ENCODE measurements at places on chromosomes 2 and 18.

DNA sequence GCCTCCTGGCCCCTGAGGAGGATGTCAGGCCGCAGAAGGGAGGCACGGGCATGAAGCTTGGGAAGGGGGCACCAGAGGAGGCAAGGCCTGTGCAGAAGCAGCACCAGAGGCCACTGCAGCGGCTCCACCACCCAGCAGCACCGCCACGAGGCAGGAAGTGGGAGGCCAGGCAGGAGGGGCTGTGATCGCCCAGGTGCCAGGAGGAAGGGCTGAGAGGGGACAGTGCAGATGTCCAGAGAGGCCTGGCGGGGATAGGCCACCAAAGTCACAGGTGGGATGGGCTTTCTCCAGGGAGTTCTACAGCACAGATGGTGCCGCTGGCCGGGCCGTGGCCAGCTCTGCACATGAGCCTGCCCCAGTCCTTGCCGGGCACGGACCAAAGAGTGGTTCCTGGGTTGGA lies 6.0 kb upstream of the ALPI start:
- DNase-seq = no peak

DNA sequence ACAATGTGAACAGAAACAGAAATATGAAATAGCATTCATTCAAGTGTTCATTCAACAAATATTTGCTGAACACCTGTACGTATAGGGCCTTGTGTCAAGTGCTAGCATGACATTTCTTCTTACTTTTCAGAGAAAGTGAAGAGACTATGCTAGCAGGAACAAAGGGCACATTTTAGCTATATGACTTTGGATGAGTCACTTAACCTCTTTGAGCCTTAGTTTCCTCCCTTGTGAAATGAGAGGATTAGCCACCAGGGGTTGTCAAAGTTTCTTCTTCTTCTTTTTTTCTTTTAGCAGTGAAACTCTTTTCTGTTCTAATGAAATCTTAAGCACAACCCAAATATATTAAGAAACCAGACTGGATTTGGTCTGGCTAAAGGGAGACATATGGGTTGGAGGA lies 53.1 kb downstream of the FIGN start:
- DNase-seq = no peak

DNA sequence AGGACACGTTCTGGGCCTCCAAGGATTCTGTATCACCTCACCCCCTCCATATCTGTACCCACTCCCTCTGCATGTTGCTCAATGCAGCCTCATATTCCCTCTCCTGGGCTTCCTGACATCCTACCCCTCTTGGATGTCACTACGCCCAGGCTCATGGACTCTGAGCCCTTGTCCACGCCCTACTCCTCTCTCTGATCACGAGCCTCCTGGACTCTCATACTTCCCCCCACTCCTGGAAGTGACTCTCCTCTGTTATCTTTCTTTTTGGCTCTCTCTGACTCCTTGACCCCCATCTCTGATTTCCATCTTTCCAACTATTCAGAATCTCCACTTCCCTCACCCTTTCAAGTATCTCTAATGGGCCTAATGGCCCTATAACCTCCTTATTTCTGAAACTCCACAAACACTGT lies 2.1 kb downstream of the TMEM198 start:
- no peak for DNase-seq

DNA sequence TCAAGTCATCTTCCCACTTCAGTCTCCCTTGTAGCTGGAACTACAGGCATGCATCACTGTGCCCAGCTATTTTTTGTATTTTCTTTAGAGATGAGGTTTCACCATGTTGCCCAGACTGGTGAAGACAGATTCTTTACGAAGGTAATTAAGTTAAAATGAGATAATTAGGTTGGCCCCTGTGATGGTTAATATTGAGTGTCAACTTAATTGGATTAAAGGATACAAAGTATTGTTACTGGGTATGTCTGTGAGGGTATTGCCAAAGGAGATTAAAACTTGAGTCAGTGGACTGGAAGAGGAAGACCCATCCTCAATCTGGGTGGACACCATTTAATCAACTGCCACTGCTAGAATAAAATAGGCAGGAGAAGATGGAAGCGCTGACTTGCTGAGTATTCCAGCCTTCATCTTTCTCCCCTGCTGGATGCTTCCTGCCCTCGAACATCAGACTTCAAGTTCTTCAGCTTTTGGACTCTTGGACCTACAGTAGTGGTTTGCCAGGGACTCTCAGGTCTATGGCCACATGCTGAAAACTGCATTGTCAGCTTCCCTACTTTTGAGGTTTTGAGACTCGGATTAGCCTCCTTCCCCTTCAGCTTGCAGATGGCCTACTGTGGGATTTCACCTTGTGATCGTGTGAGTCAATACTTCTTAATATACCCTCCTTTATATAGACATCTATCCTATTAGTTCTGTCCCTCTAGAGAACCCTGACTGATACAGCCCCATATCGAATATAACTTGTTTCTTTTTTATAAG lies 269.1 kb downstream of the TMX3 start:
- DNase-seq = no peak

- no peak for DNase-seq
Measured at GRCh38 chr2:133589456-133589855, 21.2 kb upstream of the NCKAP5 start.
